ENCODE measurements at places on chromosomes 13 and 19.

GRCh38 chr13:41995946-41996345 lies 35.0 kb upstream of the VWA8 start:
- DNase-seq = no peak

- no peak for DNase-seq
Measured at GRCh38 chr13:27203854-27204253, 32.2 kb upstream of the USP12 start.

DNA sequence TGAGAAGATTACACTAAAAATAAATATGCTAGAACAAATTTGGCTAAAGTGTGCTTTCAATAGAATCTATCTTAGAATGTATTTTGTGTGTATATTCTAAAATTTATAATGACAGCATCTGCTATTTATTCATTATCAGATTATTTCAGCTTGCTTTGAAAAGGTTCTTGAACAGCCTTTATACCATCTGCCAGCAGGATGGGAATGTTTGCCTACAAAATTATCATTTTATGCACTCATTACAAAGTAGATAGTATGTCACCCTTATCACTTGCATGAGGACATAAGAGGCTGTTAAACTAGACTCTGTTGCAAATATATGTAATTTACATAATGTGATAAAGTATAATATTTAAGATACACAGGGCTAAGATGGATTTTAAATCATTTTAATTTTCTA lies 1286.9 kb upstream of the PCDH20 start:
- no peak for DNase-seq

DNA sequence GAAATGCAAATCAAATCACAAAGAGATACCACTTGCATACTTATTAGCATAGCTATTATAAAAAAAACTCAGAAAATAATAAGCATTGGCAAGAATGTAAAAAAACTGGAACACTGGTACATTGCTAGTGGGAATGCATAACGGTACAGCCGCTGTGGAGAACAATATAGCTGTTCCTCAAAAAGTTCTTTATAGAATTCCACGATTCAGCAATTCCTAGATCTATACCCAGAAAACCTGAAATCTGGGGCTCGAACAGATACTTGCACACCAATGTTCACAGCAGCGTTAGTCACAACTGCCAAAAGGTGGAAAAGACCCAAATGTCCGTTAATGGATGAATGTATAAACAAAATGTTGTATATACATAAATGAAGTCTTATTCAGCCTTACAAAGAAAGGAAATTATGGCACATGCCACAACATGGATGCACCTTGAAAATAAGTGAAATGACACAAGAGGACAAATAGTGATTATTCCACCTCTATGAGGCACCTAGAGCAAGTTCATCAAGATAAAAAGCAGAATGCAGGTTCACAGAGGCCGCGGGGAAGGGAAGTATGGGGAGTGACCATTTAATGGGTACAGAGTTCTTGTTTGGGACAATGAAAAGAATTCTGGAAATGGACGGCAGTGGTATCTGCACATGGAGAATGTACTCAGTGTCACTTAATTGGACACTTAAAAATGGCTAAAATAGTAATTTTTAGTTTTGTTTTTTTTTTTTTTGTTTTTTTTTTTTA lies 107.2 kb downstream of the USP12 start:
- DNase-seq = no peak

GRCh38 chr19:4694211-4694987 lies 24.3 kb upstream of the MYDGF start:
- DNase-seq = no peak

- DNase-seq = no peak
Measured at GRCh38 chr19:18742838-18743783, 48.0 kb downstream of the COMP start.

DNA sequence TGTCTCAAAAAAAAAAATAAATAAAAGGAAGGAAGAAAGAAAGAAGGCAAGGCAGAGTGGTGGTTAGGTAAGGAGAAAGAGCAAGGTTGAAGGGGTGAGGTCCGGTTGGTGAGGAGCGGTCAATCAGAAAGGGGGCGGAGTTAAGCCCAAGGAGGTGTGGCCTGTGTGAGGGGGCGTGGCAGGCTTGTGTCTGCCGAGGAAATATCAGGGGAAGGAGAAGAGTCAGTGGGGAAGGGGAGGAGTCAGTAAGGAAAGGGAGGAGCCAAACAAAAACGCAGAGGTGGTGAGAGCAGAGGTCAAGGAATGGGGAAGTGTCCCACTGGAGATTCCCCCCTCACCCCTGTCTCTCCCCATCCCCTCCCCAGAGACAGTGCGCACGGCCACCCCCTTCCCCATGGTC lies 5.9 kb downstream of the CACNG7 start:
- DNase-seq = peak; percentile 57

- no peak for DNase-seq
Measured at GRCh38 chr13:75910591-75910990, 274.5 kb downstream of the LMO7 start.

DNA sequence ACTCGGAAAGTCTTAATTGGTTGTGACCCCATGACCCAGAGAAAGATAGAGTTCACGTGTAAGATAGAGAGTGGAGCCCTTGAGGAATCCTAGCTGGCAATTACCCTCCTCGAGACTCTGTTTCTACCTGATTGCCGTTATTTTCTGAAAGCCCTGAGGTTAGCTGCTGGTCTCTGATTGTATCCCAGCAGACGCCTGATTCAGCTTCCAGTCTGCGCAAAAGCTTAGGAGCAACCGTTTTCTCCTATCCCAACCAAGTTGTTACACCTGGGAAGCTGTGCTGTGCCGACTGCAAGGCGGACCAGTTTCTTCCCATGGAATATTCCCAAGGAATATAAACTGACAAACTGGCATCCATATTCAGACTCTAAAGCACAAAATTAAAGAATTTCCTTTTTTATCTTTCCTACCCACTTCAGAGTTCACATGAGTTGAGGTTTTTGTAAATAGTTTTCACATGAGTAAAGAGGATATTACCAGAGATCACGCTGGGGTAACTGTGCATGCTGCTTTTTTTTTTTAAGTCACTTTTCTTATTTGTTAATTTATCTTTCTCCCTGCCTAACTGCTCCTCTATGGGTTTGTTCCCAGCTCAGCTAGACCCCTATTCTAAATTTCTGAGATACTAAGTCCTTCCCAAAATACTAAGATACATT lies 1.5 kb upstream of the TRPC4 start:
- peak; percentile 48 for DNase-seq

- peak; percentile 43 for DNase-seq
Measured at GRCh38 chr19:35299523-35300338, 7.8 kb downstream of the MAG start.

- no peak for DNase-seq
Measured at GRCh38 chr19:56193981-56194640, 3.5 kb downstream of the ZSCAN5B start.

DNA sequence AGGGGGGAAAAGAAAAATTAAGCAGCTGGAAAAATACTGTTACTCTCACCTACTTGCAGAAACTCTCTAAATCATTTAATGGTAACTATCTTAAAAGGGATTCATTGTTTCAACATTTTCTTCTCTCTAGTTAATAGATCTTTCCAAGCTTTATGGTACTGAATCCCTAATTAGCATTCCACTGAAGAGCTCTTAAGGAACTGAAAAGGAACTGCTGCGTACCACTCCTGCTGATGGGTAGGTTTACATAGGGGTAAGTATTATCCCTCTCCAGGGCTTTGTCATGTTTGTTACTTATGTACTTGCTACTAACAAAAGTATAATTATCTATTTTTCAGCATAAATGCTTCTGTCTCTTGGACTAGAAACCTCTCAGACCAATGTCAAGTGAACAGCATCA lies 12.5 kb downstream of the TEX30 start:
- no peak for DNase-seq

- DNase-seq = no peak
Measured at GRCh38 chr19:15265850-15266248, 33.6 kb upstream of the EPHX3 start.

DNA sequence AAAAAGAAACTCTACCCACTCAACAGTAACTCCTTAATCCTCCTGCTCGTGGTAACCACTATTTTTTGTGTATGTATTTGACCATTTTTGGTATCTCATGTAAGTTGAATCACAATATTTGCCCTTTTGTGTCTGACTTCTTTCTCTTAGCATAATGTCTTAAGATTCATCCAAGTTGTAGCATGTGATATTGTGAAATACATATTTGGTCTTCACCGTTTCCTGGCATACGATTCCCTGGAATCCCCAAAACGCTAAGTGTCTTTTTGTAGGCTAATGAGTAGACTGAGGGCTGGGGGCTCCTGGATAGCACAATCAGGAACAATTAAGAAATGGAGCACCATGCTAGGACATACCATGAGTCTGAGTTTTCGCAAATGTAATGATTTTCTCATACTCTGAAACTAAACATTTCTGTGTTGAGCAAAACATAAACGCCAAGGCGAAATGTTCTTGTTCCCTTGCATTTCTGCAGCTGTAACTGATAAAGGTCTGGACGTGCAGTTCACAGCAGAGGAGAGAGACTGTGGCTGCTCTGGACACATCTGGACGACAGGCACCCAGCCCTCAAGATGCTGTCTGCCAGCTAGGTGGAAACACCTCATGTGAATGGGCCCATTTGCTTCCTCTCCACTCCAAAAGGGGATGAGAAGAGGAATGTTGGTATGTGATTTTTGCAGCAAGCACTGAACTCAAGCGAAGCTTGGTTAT lies 38.4 kb downstream of the BRD4 start:
- DNase-seq = peak; percentile 58

DNA sequence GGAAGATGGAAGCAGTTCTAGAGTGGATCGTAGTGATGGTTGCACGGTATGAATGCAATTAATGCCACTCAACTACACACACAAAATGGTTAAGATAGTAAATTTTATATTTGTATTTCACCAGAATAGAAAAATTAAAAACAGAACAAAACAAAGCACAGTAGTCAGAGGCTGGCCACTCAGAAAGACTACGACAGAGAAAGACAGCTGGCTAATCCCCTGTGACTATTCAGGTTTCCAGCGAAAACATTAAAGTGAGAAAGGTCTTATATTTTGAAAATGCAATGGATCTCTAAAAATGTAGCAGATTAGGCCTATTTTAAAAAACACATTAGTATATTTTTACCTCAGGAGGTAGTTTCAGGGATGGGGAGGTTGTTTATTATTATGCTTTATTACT lies 131.3 kb upstream of the POSTN start:
- no peak for DNase-seq

DNA sequence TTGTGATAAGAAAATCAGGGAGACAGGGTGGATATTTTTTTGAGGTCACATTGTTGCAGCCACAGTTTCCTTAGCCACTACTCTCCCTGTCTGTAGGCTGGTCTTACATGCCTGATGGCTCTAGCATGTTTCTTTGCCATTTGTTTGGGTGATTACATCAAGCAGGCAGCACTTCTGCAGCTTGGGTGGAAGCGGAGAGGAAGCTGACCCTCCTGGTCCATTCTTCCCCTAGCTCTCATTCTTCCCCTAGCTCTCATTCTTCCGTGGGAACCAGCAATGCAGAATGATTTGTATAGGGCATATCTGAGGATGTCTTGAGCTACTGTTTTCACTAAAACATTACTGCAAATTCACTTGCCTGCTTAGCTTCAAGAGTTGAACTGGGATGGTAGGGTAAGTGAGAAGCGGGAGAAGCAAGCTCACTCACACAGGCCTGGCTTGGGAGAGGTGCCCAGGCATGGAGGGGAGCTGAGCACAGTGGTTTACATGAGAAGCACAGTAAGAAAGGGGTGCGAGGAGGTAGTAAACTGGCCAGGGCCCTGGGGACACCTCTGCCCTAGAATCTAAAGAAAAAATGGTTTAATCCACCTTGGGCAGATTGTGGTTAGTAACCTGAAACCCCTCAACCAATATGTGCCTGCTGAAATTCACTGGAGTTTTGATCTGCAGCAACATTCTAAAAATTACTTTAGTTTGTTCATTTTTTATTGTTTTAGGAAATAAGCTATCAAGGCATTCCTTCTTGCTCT lies 538.9 kb downstream of the RFC3 start:
- no peak for DNase-seq

DNA sequence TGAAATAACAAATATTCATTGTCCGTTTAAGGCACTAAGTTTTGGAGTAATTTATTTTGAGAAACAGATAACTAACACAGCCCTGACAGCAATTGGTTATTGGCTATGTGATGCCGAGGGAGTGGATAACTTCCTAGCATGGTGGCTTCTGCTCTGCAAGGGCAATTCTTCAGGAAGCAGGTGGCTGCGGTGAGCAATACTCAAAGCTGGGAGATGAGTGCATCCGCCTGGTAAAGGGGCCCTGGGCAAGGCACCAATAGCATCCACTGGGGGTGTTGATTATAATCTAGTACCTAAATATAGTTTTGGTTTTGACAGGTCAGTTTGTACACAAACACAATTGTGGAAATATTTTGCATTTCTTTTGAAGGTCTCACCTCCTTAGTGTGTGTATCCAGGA lies 41.0 kb downstream of the CCDC70 start:
- DNase-seq = no peak

DNA sequence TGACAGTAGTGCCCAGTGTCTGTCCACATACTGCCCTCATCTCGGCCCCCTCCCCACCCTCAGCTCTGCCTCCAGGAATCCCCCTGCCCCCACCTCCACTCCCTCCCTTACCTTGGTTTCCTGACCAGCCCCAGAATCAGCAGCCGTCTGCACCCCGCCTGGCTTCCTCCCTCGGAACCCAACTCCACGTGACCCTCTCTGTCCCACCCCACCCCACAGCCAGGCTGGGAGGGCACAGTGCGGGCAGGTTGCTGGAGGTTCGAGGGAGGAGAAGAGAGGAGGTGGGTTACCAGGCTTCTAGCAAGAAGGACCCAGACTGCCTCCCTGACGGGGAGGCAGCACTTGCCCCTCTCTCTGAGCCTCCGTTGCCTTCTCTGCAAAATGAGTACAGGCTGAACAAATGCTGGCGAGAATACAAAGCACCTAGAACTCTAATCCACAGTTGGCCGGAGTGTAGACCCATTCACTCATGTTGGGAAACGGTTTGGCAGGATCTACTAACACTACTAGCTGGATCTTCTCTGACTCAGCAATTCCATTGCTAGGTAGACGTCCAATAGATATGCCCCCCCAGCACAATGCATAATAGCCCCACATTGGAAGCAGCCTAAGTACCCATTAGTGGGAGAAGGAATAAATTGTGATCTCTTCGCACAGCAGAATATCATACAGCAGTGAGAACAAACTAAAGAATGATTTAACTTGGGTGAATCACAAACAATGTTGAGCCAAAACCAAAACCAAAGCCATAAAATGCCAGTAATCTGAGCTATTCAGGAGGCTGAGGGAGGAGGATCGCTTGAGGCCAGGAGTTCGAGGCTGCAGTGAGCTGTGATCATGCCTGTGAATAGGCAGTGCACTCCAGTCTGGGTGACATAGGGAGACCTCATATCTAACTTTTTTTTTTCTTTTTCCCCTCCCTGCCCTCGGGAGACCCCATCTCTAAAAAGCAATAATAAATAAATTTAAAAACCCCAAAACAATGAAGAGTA lies at the start of gene RASAL3:
RASAL3 (minus strand) TSS at position 151 of the 992 bp plus-strand sequence. CDS start 186 bp downstream, outside the sequence.
- DNase-seq = no peak
